ENCODE measurements at places on chromosomes 5 and 9. TPM values are rescaled to one million over a fixed set of nuclear protein-coding genes. Genes with fewer than 3 reads are reported as not detected.
A peak's percentile ranks its signal among the peaks of the same experiment; 100 is the strongest.

- no peak for DNase-seq
- peaks cover 2% of the 10 kb centered on the region for H3K4me1 ChIP-seq
- no peaks in the 10 kb centered on the region for H3K27me3 ChIP-seq
- H3K36me3 ChIP-seq = peaks cover under 1% of the 10 kb centered on the region
These were observed 298.2 kb upstream of the RFX3 start for GRCh38 chr9:3823842-3824475.

- H3K27ac ChIP-seq = no peak overlapping the region
- no peaks in the 10 kb centered on the region for H3K27me3 ChIP-seq
- no peak overlapping the region for H3K4me3 ChIP-seq
- DNase-seq = no peak
- no peaks in the 10 kb centered on the region for H3K4me1 ChIP-seq
- no peaks in the 10 kb centered on the region for H3K36me3 ChIP-seq
These were observed 222.7 kb downstream of the MAST4 start for GRCh38 chr5:66818935-66819328.

DNA sequence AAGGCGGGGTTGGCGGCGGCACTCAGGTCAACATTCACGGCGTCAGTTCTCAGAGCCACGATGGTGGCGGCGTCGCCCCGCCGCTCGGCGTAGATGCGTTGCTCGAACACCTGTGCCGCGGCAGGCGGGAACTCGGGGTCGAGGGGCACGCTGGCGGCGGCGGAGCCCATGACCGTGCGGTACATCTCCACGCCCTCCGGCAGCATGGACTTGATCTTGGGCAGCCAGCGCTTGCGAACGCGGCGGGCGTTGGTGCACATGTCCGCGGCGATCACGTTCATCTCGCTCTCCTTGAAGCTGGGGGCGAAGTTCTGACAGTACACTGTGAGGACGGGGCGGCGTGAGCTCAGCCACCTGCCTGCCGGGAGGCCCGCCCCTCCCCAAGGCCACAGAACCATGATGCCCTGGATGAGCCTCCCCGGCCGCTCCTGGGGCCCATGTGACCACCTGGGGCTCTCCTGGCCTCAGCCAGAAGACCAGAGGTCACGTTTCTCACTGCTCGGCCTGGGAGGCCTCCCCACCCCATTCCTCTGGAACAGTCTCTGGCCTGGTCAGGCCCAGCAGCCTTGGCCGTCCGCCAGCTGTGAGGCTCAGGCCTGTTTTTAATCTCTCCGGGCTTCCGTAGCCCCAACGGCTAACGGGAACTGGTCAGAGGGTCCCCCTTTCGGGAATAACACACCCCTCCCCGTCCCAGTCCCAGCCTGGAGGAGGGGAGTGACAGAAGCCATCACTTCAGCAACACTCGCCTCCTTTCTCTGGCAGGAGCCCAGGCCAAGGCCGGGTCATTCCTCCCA lies 50.7 kb upstream of the UBAC1 start:
- no peaks in the 10 kb centered on the region for H3K27me3 ChIP-seq
- no peak overlapping the region for H3K4me3 ChIP-seq
- peak; percentile 97 for DNase-seq
- no peaks in the 10 kb centered on the region for H3K36me3 ChIP-seq
- no peaks in the 10 kb centered on the region for H3K4me1 ChIP-seq

- peaks cover 14% of the 10 kb centered on the region for H3K4me1 ChIP-seq
- no peaks in the 10 kb centered on the region for H3K27me3 ChIP-seq
- H3K27ac ChIP-seq = no peak overlapping the region
These were observed 7.7 kb upstream of the TRAF1 start for GRCh38 chr9:120934281-120934680.

GRCh38 chr5:112491257-112491656 lies 72.2 kb upstream of the EPB41L4A start:
- no peaks in the 10 kb centered on the region for H3K36me3 ChIP-seq
- H3K27me3 ChIP-seq = no peaks in the 10 kb centered on the region
- no peak overlapping the region for H3K4me3 ChIP-seq
- no peaks in the 10 kb centered on the region for H3K4me1 ChIP-seq
- DNase-seq = no peak

DNA sequence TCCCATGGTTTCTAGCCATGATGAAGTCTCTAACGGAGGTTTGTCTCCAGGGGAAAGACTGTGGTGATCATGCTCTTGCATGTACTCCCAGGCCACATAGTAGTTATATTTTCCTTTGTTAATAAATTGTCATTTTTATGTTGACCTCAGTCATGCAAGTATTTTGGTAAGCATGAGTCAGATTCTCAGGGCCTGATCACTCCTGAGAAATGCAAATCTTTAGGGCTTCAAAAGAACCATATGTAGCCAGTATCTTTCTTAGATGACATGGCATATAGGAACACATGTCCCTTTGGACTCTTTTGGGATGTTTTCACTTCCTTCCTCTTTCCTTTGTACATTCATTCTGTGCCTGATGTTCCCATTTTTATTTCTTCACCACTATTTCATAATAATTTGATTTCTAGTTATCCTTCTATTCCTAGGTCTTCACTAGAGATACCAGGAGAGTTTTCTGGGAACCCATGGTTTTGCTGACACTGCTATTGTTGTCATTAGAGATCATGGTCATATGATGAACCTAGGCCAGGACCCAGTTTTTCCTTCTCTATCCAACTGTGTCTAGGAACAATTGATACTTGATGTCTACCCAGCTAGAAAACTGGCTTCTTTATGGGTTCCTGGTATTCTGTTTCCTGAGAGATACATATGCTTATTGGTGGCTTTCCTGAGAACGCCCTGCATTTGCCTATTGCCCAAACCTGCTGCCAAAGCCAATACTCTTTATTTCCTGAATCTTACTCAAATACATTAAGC lies 248.1 kb upstream of the NREP start:
- H3K27me3 ChIP-seq = no peaks in the 10 kb centered on the region
- H3K4me1 ChIP-seq = no peaks in the 10 kb centered on the region
- H3K27ac ChIP-seq = no peak overlapping the region
- no peak for DNase-seq
- H3K36me3 ChIP-seq = no peaks in the 10 kb centered on the region

- H3K36me3 ChIP-seq = no peaks in the 10 kb centered on the region
- peak overlapping the region; percentile 70 for H3K4me3 ChIP-seq
- no peaks in the 10 kb centered on the region for H3K4me1 ChIP-seq
- no peaks in the 10 kb centered on the region for H3K27me3 ChIP-seq
- DNase-seq = peak; percentile 42
These were observed 545 bp downstream of the PALM2AKAP2 start for GRCh38 chr9:109780453-109781033.

- H3K36me3 ChIP-seq = no peaks in the 10 kb centered on the region
- no peaks in the 10 kb centered on the region for H3K4me1 ChIP-seq
- H3K4me3 ChIP-seq = no peak overlapping the region
- no peaks in the 10 kb centered on the region for H3K27me3 ChIP-seq
These were observed 99.3 kb downstream of the ACTBL2 start for GRCh38 chr5:57383093-57383861.

GRCh38 chr9:68844157-68844556 lies 139.1 kb downstream of the PIP5K1B start:
- H3K4me1 ChIP-seq = no peaks in the 10 kb centered on the region
- no peaks in the 10 kb centered on the region for H3K36me3 ChIP-seq
- no peak overlapping the region for H3K27ac ChIP-seq
- DNase-seq = no peak
- no peak overlapping the region for H3K4me3 ChIP-seq

GRCh38 chr9:121773286-121773953 lies 122.0 kb downstream of the DAB2IP start:
- peaks cover 50% of the 10 kb centered on the region for H3K36me3 ChIP-seq
- no peak overlapping the region for H3K27ac ChIP-seq
- H3K4me1 ChIP-seq = peaks cover 3% of the 10 kb centered on the region
- DNase-seq = no peak

- H3K4me3 ChIP-seq = no peak overlapping the region
- no peaks in the 10 kb centered on the region for H3K27me3 ChIP-seq
- H3K4me1 ChIP-seq = peaks cover 10% of the 10 kb centered on the region
- H3K36me3 ChIP-seq = no peaks in the 10 kb centered on the region
These were observed 46.8 kb upstream of the RNU6ATAC start for GRCh38 chr9:134210908-134211810.

DNA sequence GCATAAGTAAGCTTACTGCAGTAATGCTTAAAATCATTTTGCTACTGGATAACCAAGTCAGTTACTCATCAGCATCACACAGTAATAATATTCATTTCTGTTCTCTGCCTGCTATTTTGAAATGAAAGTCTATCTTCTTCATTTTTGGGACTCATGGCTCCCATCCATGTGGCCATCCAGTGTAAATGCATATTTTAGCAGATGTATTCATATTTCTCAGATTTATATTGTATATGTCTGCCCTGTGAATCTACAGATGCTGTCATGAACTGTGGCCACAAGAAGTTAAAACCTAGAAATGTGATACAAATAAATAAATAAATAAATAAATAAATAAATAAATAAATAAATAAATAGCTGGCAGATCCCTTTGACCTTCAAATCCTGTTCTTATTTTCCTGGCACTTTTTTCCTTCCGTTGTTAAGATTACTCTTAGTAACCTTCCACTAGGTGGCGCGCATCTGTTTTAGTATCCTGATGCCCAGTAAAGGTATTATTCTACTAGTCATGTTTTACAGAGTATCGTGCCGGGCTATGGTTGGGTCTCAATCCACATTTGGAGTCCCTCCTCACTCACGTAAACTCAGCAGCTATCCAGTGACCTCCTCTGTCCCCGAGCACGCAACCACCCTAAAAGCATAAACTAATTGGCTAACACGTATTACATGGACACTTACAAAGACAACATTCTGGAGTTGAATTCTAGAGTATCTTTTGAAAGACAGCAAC lies 79.2 kb upstream of the IL7R start:
- DNase-seq = peak; percentile 42
- no peaks in the 10 kb centered on the region for H3K36me3 ChIP-seq
- no peaks in the 10 kb centered on the region for H3K27me3 ChIP-seq

Gene NDST1
- 60.7 TPM for total RNA-seq

Gene COL23A1
- 8.7 TPM for total RNA-seq

DNA sequence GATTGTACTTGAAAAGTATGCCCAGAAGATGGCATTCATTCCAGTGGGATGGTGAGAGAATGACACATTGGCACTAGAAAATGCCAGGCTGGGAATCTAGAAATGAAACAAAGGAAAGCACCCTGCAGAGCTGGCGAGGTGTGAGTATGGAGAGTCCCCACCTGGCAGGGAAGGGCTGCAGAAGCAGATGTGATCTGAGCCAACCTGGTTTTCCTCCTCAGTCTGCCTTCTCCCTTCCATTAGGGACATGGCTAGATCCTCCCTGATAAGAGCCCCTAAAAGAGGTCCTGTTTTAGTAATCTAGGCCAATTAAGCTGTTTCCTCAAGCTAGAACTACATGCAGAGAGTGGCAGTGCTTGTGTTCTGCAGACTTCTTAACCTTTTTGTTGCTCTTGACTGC lies 24.7 kb upstream of the TNFSF15 start:
- no peaks in the 10 kb centered on the region for H3K4me1 ChIP-seq
- no peaks in the 10 kb centered on the region for H3K27me3 ChIP-seq
- no peak for DNase-seq
- H3K27ac ChIP-seq = no peak overlapping the region
